Mesenchymal stem cell (in vitro differentiated cells and primary cell): ENCODE measurements at places on chromosomes 6 and 20.

- DNase-seq = peak; percentile 42
These were observed 176.3 kb downstream of the ADGRG6 start for GRCh38 chr6:142478117-142478516.

GRCh38 chr6:439641-440167 is 48.2 kb downstream of the IRF4 start:
- DNase-seq = no peak

GRCh38 chr20:60648556-60648955 is 603.5 kb upstream of the CDH4 start:
- DNase-seq = no peak

GRCh38 chr6:5981126-5982026 is 25.3 kb downstream of the NRN1 start:
- no peak for DNase-seq

- no peak for DNase-seq
These were observed 22.1 kb upstream of the TENT5A start for GRCh38 chr6:81774542-81774941.

DNA sequence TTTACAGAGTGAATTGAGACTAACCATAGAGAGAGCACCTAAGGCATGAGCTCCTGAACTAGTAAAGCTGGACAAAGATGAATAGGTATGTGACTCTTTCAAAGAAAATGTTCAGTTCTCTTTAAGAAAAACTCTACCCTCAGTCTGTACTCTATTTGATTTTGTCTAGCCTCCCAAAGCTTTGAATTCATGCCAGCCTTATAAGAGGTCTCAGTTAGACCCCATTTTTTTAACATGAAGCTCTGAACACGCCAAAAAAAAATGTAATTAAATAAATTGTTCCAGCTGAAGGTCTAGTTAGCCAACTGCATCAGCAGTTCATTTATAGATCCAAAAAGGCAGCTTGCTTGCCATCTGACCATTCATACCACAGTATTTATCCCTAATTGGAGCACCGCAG is 71.6 kb downstream of the COL9A1 start:
- DNase-seq = no peak

DNA sequence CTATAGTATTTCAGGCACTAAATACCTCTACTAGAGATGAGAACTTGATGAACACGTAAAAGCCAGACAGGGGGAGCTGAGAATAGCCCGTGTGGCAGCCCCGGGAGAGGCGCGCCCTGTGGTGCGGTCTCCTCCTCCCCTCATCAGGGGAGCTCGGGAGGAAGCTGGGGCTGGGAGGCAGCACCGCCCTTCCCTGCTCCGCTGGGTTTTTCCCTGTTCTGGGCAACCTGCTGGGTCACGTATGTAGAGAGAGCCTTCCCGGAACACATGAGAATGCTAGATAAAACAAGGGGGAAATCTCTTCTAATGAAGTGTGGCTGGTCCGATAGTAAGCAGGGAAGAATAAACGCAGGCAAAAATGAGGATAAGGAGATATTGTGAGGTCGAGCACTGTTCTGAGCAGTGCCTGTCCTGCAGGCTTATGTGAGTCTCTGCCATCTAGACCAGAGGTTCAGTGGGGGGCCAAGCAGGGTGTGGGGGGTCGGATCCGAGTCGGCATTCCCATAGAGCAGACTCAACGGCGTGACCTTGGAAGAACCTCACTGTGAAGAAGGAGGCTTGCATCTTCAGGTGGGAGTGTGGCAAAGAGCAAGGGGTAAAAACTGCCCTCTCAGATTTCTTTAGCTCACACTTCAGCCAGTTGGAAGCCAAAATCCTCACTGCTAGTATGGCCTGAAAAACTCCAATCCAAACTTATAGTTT is 13.4 kb upstream of the RPS6KA2 start:
- DNase-seq = no peak

GRCh38 chr20:22374066-22374465 is 210.3 kb downstream of the FOXA2 start:
- DNase-seq = no peak

DNA sequence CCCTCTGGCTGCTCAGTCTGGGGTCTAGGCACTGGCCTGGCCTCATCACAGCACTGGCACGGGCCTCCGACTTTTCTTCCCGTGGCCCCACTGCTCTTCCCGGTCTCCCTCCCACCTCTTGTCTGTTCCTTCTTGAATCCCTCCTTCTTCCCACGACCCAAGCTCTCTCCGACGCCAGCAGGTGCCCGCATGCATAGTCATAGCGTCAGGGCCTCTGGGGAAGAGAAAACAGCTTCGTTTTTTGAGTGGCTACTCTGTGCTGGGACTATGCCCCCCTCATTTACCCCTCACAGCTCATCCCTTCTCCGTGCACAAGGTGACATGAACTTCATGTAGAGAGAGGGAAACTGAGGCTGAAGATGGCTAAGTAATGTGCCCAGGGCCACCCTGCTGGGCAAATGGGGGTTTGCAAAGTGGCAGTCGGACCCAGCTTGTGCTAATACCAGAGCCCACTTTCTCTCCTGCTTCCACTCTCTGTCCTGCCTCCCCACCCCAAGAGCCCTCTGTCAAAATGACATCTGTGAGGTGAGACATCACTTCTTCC is 59.2 kb downstream of the SYNJ2 start:
- DNase-seq = peak; percentile 90

DNA sequence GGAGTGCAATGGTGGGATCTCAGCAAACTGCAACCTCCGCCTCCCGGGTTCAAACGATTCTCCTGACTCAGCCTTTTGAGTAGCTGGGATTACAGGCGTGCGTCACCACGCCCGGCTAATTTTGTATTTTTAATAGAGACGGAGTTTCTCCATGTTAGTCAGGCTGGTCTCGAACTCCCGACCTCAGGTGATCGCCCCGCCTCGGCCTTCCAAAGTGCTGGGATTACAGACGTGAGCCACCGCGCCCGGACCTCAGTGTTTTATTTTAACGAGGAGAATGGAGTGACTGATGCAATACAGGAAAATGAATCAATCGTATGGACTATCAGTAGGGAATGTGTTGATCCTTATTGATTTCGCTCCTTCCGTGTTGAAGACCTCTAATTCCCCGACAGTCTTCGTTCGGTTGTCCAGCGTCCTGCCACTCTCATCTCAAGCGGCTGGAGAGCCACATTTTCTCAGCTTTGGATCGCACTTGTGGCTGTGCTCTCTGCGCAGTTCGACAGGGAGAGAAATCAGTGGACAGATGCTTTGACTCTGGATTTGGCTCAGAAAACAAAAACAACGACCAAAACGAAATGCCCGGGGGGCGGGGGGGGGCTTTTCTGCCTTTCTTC is 166.2 kb downstream of the TRIM27 start:
- DNase-seq = no peak

- no peak for DNase-seq
These were observed 124.4 kb upstream of the EDN1 start for GRCh38 chr6:12165722-12166280.

DNA sequence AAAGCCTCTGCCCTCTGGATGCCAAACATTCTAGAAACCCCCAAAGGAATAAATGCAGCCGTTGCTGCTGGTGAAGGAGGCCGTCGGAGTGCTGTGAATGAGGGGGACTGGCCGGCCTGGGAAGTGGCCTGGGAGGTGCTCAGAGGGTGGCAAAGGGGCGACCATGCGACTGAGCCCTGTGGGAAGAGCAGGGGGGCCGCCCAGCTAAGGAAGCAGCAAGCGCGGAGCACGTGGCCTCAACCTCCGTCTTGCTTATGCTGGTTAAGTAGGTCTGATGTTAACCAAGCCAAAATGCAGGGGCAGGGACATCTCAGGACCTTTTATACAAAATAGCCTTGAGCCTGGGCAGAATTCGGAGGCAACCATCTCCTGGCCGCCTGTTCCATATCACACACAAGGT is 381.5 kb downstream of the TAF4 start:
- no peak for DNase-seq

GRCh38 chr6:106227612-106228507 is 97.7 kb downstream of the ATG5 start:
- no peak for DNase-seq

GRCh38 chr20:60091861-60092260 is 133.6 kb downstream of the CDH26 start:
- no peak for DNase-seq

- peak; percentile 0 for DNase-seq
These were observed 681.0 kb downstream of the C6orf118 start for GRCh38 chr6:164628302-164628931.

- DNase-seq = peak; percentile 61
These were observed 7.8 kb downstream of the UBE3D start for GRCh38 chr6:83057705-83058321.
